ENCODE measurements at places on chromosomes 3 and 15.

GRCh38 chr15:74141591-74141990 lies 11.2 kb downstream of the ISLR2 start:
- H3K27me3 ChIP-seq = peaks cover 52% of the 10 kb centered on the region
- H3K36me3 ChIP-seq = peaks cover 3% of the 10 kb centered on the region
- no peak overlapping the region for H3K4me3 ChIP-seq

DNA sequence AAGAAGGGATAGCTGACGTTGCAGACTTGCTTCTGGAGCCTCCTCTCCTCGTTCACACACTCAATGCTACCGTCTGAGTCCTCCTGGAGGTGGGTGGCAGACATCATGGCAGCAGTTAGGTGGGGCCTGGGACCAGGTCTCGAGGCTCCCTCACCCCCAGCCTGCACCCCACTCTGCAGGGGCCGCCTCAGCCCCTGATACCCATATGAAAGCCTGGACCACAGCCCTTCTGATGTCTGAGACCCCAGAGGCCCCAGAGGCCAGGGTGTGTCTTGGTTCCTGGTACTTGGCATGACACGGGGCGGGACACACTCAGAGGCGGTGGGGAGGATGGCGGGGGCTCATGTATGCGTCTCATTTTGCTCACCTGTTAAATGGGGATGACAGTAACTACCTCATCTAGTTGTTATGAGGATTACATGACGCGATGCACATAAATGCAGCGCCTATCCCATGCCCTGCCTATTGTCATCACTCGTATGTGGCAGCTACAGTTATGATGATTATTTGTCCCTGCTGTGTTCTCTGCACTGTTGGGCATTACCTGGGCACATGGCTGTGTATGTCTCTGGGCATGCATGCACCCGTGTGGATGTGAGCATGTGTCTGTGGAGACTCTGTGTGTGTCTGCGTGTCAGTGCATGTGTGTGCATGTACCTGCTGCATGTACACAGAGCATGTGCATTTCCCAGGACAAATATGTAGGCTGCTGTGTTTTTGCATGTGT lies 39.9 kb downstream of the FEM1B start:
- no peak overlapping the region for H3K27ac ChIP-seq
- no peaks in the 10 kb centered on the region for H3K27me3 ChIP-seq
- no peaks in the 10 kb centered on the region for H3K4me1 ChIP-seq
- no peak for DNase-seq

GRCh38 chr15:70490838-70491155 lies 272.6 kb downstream of the UACA start:
- peak overlapping the region; percentile 90 for H3K4me3 ChIP-seq
- H3K27ac ChIP-seq = no peak overlapping the region
- H3K27me3 ChIP-seq = peaks cover 5% of the 10 kb centered on the region
- no peak for DNase-seq
- peaks cover 86% of the 10 kb centered on the region for H3K4me1 ChIP-seq

- H3K27me3 ChIP-seq = no peaks in the 10 kb centered on the region
- H3K4me3 ChIP-seq = peak overlapping the region; percentile 28
- no peak for DNase-seq
- H3K27ac ChIP-seq = peak overlapping the region; percentile 74
- peaks cover 46% of the 10 kb centered on the region for H3K36me3 ChIP-seq
These were observed 45.5 kb downstream of the CBLB start for GRCh38 chr3:105823149-105823867.

DNA sequence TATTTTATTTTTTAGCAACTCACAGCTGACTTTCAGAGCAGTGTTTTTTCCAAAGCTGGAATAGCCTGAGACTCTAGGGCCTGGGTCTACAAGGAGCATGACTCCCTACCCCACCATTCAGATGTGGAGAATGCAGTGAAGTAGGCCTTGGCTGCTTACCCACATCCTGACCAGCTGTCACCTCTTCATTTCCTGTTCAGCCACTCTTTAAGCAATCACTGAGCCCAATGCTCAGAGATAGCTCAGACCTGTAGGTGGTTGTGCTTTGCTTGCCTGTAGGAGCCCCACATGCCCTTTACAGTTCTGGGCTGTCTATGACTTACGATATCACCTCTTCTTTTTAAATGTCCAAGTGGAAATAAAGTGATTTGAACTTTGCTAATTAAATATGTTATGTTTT lies 148.1 kb downstream of the NEK11 start:
- no peak for DNase-seq
- H3K36me3 ChIP-seq = no peaks in the 10 kb centered on the region
- peak overlapping the region; percentile 70 for H3K4me3 ChIP-seq
- H3K4me1 ChIP-seq = peaks cover 6% of the 10 kb centered on the region
- H3K27me3 ChIP-seq = no peaks in the 10 kb centered on the region

DNA sequence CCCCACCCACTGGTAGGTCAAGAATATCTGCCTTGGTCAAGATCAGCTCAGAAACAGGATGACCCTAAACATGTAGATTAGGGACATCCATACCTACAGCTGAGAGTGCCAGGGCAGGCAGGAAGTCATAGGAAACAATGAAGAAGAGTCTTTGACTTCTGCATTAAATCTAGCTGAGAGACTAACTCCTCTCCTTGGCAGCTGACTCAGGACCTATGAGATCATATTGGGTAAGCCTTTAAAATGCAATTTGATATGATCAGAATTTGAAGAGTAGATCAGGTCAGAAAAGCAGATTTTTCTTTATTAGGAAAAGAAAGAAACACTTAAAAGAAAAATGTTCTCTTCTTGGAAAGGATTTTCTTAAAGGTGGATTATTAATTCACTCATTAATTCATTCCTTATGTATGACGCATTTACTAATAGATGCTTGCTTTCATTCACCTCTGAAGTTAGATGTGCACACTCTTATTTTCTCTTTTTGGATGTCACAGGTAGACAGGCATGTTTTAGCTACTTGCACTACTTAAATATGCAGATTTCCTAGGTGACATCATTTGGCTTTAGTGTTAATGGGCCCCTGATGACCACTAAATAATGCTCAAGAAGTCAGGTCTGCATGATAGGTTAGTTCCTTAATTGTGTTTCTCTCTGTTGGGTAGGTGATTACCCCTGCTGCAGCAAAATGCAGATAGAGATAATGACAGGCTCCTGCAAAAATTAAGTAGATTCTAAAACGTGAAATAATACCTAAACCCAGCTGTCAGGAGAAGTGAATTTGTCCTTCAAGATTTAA lies 35.7 kb upstream of the GSK3B start:
- no peaks in the 10 kb centered on the region for H3K36me3 ChIP-seq
- no peak overlapping the region for H3K4me3 ChIP-seq
- H3K27ac ChIP-seq = no peak overlapping the region

DNA sequence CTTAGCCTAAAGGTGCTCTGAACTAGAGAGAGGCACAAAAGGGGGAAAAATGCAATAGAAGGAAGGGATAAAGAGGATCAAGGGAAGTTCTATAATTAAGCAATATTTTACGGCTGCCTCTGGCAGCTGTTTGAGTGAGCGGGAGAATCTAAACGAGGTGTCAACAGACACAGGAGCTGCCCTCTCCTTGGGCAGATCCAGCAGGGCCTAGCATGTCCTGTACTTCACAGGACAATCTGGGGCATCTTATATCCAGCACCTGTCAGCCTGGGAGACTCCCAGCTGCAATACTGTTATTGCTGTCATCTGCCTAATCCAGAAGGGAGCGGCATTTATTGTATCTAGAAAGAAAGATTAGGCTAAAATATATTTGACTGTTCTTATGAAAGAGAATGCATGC lies 68.9 kb downstream of the WWTR1 start:
- no peak overlapping the region for H3K27ac ChIP-seq
- H3K36me3 ChIP-seq = no peaks in the 10 kb centered on the region
- H3K4me1 ChIP-seq = no peaks in the 10 kb centered on the region
- no peak overlapping the region for H3K4me3 ChIP-seq
- H3K27me3 ChIP-seq = peaks cover 10% of the 10 kb centered on the region

DNA sequence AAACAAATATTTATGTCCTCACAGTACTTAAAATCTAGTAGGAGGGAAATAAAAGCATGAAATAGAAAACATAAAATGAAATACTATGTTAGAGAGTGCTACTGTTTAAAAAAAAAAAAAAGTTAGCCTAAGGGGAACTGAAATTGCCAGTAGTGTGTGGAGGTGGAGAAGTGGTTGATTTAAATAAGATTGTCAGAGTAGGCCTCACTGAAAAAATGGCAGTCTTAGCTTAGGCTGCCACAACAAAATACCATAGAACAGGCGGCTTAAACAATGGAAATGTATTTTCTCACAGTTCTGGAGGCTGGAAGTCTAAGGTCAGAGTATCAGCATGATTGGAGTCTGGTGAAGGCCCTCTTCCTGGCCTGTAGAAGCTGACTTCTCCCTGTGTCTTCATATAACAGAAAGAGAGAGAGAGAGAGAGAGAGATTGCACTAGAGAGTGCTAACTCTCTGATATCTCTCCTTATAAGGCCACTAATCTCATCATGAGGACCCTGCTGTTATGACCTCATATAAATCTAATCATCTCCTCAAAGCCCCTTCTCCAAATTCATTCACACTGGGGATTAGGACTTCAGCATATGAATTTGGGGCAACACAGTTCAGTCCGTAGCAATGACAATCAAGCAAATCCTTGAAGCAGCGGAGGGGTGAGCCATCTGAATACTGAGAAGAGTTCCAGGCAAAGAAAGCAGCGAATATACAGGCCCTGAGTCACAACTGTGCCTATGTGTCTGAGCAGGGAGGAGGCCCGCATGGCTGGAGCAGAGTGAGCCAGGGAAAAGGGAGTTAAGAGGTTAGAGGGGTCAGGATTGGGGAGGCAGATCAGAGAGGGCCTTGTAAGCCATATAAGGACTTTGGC lies 23.6 kb upstream of the LRRC34 start:
- no peaks in the 10 kb centered on the region for H3K4me1 ChIP-seq
- DNase-seq = no peak
- H3K27me3 ChIP-seq = peaks cover 4% of the 10 kb centered on the region
- no peak overlapping the region for H3K4me3 ChIP-seq

GRCh38 chr15:43238671-43239131 lies 17.9 kb upstream of the EPB42 start:
- no peaks in the 10 kb centered on the region for H3K36me3 ChIP-seq
- H3K27me3 ChIP-seq = peaks cover 5% of the 10 kb centered on the region
- no peak for DNase-seq
- peaks cover 2% of the 10 kb centered on the region for H3K4me1 ChIP-seq
- no peak overlapping the region for H3K27ac ChIP-seq

- H3K4me3 ChIP-seq = no peak overlapping the region
- no peak for DNase-seq
- peak overlapping the region; percentile 66 for H3K27ac ChIP-seq
- no peaks in the 10 kb centered on the region for H3K27me3 ChIP-seq
- peaks cover 21% of the 10 kb centered on the region for H3K4me1 ChIP-seq
These were observed 14.1 kb downstream of the FYCO1 start for GRCh38 chr3:45981346-45982074.

DNA sequence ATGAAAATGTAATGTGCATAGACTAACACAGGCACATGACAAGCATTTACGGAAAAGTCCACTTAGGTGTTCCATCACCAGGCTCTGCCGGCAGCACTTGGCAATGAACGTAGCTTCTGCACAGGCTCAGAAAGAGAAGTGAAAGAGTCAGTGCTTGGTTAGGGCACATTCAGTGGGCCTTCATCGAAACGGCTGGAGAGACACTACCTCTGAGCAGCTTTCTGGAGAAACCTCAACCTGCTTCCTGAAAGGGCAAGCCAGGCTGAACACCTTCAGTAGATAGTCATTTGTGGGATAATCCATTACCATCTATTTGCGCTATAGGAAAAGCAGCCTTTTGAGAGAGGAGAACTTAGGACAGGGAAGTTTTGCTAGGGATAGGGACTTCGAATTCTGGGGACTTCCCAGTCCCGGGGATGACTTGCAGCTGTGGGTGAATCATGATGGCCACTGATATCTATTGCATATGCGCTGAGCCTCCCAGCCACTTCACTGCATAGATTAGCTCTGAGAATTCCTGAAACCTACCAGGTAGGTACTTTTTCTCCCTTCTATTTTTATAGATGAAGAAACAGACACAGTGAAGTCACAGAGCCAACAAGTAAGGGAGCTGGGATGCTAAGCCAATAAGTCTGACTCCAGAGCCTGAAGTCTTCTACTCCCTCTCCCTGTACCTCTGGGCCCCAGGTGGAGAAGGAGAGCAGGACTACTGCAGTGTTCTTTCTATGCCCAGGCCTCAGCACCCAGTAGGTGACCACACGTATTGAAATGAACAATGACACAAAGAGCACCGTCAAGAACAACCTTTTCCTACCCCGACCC lies 4.2 kb upstream of the SH2D7 start:
- no peaks in the 10 kb centered on the region for H3K36me3 ChIP-seq
- no peak overlapping the region for H3K27ac ChIP-seq
- H3K4me1 ChIP-seq = peaks cover 22% of the 10 kb centered on the region
- H3K4me3 ChIP-seq = no peak overlapping the region

DNA sequence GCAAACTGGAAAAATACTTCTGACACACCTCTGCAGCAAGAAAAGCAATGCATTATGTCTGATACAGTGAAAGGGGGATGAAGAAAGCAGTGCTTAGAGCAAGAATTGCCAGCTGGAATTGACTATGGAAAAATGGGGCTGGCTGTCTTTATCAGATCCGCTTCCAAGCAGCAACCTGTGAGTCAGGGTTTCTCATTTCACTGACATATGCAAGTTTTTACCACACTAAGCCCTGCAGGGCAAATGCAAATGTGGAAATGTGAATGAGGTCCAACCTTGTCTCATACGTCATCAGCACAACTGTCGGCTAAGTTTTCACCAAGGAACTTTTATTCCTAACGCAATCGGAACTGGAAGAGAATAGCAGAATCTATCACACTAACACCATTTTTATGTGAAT lies 172.5 kb upstream of the GADL1 start:
- peaks cover 2% of the 10 kb centered on the region for H3K4me1 ChIP-seq
- H3K36me3 ChIP-seq = no peaks in the 10 kb centered on the region
- DNase-seq = no peak
- H3K27me3 ChIP-seq = peaks cover 4% of the 10 kb centered on the region
- no peak overlapping the region for H3K27ac ChIP-seq
- H3K4me3 ChIP-seq = no peak overlapping the region

- H3K27me3 ChIP-seq = peaks cover 9% of the 10 kb centered on the region
- no peaks in the 10 kb centered on the region for H3K36me3 ChIP-seq
- H3K27ac ChIP-seq = no peak overlapping the region
- no peaks in the 10 kb centered on the region for H3K4me1 ChIP-seq
- DNase-seq = no peak
- H3K4me3 ChIP-seq = no peak overlapping the region
These were observed 181.4 kb downstream of the CACNA2D3 start for GRCh38 chr3:54303517-54304375.

DNA sequence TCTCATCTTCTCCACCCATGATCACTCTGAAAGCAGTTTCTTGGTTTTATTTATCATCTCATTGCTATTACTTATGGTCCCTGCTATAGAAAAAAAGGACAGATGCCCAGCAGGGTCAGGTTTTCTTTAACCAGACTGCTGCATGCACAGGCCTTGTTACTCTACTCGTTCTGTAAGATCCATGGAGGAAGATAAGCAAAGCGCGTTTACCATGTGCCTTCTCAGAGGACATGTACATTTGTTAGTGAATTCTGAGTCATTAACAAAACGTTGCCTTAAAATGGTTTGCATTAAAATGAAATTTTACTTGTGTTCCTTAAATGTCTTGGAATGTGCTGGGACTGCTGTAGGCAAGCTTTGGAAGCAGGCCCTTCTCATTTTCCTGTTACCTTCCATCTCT lies 657.3 kb upstream of the KCNMB2 start:
- no peak for DNase-seq
- no peak overlapping the region for H3K4me3 ChIP-seq
- no peaks in the 10 kb centered on the region for H3K36me3 ChIP-seq
- H3K4me1 ChIP-seq = peaks cover 14% of the 10 kb centered on the region
- no peak overlapping the region for H3K27ac ChIP-seq

GRCh38 chr15:84645496-84645895 lies 8.6 kb downstream of the WDR73 start:
- peaks cover 16% of the 10 kb centered on the region for H3K4me1 ChIP-seq
- no peak overlapping the region for H3K4me3 ChIP-seq
- no peak for DNase-seq
- H3K27me3 ChIP-seq = no peaks in the 10 kb centered on the region
- peaks cover 89% of the 10 kb centered on the region for H3K36me3 ChIP-seq

All from naive thymus-derived CD8-positive, alpha-beta T cell (primary cell).